ENCODE measurements at places on chromosomes 12 and 14.

GRCh38 chr12:4032924-4033615 is 159.9 kb upstream of the PARP11 start:
- DNase-seq = no peak

DNA sequence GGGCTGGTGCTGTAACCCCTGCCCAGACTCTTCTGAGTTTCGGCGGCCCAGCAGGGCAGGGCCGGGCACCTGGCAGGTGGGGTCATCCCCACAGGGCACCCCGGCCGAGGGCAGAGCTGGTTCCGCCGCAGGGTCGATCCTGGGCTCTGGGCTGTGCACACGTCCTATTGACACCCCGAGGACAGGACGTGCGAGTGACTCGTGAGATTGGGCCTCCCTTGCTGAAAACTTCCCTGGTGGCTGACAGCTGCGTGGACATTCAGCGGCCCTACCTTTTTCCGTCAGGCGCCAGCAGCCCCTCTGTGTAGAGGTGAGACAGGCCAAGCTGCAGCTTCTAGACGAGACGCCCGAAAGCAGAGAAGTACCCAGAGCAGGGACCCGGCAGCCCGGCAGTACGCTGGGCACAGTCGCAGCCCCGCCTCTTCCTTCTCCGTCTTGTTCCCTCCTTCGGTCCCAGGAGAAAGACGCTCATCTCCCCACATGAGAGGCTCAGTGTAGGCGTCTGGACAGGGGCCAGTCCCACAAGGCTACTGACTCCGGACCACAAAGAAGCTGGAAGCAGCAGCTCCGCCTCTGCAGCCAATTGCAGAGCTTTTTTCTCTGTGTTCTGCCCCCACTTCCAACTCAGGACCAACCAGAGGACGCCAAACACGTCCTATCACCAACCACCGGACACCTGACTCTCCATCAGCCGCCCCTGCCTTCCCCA is at the start of gene LRCOL1:
LRCOL1 (minus strand) TSS at position 532 of the 709 bp plus-strand sequence. CDS start 4,331 bp downstream, outside the sequence.
- DNase-seq = no peak

DNA sequence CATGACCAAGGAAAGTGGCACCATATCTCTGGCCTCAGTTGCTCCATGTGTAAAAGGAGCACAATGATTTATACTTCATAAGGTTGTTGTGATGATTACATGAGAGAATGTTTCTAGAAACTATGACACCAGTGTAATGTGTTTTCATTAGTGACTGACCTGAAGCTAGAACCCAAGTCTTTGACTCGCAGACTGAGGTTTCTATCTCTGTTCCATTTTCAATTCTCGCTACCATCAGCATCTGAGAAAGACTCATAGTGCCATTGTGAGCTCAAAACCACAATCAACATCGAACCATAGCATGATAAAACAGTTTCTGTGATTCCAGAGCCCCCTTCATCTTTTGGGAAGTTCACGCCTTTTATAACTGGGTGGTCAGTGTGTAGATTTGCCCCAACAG is 53.8 kb downstream of the STAB2 start:
- no peak for DNase-seq

DNA sequence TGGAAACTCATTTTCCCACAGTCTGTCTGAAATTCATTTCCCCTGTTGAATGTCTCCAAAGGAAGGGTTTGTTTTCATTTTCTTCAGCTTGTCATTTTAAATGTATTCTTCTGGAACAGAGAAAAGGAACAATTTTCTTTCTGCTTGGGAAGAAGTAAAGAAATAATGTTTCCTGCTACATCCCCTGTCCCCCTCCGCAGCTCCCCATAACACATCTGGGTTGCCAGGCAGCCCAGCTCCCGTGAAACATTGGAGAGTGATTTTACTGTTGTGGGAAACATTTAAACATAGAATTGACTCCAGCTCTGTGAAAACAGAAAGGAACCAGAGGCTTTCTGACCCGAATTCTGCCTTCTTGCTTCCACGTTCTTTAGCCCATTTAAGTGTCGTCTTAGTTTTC is 159.5 kb downstream of the TMEM132C start:
- DNase-seq = no peak

DNA sequence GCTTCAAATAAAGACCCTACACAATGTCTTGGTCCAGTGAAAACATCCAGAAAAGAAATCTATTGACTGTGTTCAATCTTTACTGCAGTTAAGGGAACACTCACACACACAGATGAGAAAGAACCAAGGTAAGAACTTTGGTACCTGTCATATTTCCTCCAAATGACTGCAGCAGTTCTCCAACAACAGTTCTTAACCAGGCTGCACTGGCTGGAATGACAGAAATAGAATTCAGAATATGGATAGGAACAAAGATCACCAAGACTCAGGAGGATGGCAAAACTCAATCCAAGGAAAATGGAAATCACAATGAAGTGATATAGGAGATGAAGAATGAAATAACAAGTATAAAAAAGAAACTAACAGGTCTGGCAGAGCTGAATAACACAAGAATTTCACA is 36.6 kb downstream of the ADAM20 start:
- DNase-seq = no peak

DNA sequence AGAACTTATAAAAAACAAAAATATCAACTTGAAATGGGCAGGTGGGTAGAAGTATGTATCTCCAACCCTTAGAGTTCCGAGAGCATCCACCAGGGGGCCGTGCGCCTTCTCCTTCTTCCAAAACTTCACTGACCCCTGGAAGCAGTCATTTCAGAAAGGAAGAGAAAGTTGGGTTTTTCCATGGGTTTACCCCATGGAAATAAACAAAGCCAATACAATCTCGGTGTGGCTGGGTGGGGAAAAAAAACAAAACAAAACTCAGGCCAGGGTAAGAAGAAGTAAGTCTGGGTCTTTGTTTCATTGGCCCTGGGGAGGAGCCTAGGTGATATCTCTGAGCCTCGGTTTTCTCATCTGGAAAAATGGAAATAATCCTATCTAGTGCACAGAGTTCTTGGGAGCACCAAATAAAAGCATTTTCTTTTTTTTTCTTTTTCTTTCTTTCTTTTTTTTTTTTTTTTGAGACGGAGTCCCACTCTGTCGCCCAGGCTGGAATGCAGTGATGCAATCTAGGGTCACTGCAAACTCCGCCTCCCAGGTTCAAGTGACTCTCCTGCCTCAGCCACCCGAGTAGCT is 33.6 kb upstream of the HNF1A start:
- DNase-seq = no peak

- DNase-seq = no peak
These were observed 9.5 kb upstream of the NR4A1 start for GRCh38 chr12:52041695-52042123.

DNA sequence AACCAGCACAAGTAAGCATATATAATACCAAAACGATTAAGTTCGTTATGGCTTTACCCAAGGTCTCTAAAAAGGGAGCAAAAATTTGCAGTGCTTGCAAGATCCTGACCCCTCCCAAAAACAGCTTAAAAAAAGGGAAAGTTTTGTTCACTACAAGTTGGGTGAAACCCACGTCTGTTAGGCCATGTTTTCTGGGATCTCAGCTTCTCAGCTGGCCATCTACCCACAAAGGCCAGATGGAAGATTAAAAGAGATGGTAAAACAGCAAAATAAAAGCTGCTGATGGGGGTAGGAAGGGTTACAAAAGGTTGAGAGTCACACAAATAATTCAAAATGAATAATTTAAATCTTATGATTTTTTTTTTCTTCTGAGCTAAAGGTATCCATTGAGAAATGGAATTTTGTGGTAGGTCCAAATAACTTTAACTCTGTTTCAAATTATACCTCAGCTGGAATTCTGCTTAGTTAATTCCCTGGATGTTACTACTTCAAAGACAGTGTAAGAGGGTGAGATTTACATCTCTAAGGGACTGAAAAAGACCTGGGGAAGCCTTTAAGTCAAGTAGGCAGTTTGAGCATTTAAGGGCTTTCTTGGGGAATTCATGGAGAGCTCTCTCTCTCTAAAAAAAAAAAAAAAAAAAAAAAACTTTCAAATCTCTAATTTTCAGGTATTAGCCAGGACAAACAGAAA is 185.6 kb upstream of the NAV3 start:
- DNase-seq = no peak

DNA sequence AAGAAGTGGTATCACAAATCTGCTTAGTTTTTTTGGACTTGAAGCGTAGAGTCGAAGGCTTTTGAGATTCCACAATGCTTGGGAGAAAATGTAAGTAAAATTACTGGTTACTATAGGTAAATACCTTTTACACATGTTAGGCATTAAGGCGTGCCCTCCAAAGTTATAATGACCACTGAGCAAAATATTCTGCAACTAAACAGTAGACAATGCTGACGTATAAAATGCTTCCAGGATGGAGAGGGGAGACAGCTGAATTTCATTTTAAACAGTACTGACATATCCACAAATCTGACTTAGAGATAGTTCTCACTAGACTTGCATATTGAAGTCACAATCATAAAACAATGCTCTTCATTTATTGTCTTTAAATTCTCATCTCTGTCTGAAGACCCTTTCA is 144.5 kb upstream of the DCN start:
- no peak for DNase-seq

- DNase-seq = no peak
These were observed 97.3 kb upstream of the BTG1 start for GRCh38 chr12:92242907-92243306.

GRCh38 chr14:59358784-59359183 is 106.4 kb downstream of the GPR135 start:
- no peak for DNase-seq

- DNase-seq = no peak
These were observed 16.6 kb downstream of the MGP start for GRCh38 chr12:14868916-14869506.

DNA sequence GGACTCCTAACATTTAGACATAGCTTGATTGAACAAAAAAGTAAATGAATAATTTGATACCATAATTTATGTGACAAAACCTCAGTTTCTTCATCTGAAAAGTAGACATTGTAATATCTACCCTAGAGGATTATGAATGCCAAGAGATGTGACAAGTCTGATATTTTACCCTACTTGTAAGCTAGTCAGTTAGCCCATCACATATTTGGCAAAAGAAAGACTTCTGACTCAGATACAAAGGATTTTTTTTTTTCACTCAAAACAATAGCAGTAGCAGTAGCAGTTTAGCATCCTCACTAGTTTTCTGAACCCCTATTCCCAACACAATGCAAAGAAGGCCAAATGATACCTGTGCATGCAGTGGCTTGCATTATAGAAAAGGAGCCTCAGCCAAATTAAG is 377.3 kb upstream of the E2F7 start:
- no peak for DNase-seq

- no peak for DNase-seq
These were observed 216.2 kb upstream of the RMST start for GRCh38 chr12:97246368-97246767.

GRCh38 chr12:15772405-15773018 is 16.7 kb downstream of the EPS8 start:
- DNase-seq = no peak

DNA sequence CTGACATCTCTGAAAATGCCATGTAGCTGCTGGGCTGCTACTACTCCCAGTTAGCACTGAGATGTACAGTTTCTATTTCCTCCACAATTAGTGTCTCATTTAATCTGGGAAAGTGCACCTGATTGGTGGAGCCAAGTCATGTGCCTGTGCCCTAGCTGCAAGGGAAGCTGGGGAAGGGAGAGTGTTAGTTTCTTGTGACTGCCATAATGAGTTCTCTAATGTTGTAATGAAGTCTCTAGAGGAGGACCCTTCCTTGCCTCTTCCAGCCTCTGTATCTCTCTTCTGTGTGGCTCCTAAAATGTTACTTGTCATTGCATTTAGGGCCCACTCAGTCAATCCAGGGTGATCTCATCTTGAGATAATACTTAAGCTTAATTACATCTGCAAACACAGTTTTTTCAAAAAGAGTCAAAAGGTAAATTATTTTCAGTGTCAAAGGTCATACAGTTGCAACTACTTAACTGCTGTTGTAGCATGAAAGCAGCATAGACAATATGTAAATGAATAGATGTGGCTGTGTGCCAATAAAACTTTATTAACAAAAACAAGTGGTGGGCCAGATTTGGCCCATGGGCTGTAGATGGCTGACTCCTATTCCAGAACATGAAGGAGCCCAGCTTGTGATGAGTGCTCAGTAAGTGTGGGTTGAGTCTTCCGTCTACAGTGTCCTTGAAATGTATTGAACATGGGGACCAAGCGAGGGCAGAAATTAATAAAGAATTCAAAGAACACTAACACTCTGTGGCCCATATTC is 137.2 kb upstream of the MAP1LC3B2 start:
- DNase-seq = no peak

- no peak for DNase-seq
These were observed 596 bp downstream of the DLST start for GRCh38 chr14:74882103-74882920.

GRCh38 chr12:52364901-52365489 is 2.3 kb downstream of the KRT85 start:
- DNase-seq = no peak

GRCh38 chr12:124039276-124039675 is 66.3 kb downstream of the ZNF664 start:
- DNase-seq = no peak

- DNase-seq = no peak
These were observed 34.7 kb downstream of the KICS2 start for GRCh38 chr12:64187370-64187769.

GRCh38 chr12:65953631-65954030 is 129.3 kb downstream of the HMGA2 start:
- DNase-seq = no peak

- DNase-seq = no peak
These were observed 32.8 kb downstream of the UBE3B start for GRCh38 chr12:109510196-109510595.

- DNase-seq = no peak
These were observed 107.6 kb downstream of the PTCSC3 start for GRCh38 chr14:36068777-36069534.

DNA sequence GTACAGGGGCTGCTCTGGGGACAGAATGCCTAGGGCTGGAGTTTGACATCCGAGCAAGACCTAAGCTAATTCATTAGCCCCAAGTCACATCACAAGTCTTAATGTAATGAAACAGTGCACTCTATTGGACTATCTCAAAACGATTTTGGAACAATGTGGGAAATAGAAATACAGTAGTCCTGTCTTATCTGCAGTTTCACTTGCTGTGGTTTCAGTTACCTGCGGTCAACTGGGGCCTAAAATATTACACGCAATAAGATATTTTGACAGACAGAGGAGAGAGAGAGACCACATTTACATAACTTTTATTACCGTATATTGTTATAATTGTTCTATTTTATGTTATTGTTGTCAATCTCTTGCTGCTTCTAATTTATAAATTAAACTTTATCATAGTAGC is 21.1 kb downstream of the MOAP1 start:
- no peak for DNase-seq

- DNase-seq = no peak
These were observed 243.5 kb upstream of the CAND1 start for GRCh38 chr12:67025543-67026114.

DNA sequence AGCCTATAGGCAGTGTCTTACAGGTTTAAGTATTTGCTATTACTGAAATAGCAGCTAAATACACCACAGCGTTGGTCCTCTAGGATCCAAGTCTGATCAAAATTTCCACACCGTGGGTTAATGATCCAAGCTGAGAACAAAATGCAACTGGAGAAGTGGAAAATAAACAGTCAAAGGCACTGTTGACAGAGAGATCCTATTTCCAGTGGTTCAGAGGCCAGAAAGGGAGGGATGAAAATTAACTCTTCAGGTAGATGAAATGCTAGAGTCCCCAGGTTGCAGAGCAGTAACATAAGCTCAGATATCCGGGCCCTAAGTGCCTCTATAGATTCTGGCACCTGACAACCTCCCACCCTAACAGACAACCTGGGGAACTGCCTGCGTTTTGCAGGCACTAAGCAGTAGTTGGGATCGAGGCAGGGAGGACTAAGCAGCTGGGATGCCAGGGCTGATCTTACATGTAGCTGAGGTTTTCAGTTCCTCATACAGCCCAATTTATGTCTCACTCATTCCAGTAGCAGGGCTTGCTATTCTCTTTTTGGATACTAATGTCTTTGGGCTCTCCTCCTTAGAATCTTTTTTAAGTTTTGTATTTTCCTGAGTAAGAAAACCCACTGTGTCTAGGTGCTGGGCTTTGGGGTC is 42.7 kb upstream of the CRACR2A start:
- DNase-seq = no peak

Data from anterior cingulate cortex (tissue), 58 donors.